ENCODE measurements at places on chromosomes 4 and X.

GRCh38 chr4:86117705-86118302, 242.0 kb downstream of the MAPK10 start:
- no peak for DNase-seq

- DNase-seq, result no peak
These were observed 166.7 kb downstream of the RPA4 start for GRCh38 chrX:97050392-97050791.

- no peak for DNase-seq
These were observed 442.4 kb downstream of the ZIC3 start for GRCh38 chrX:138008281-138008680.

DNA sequence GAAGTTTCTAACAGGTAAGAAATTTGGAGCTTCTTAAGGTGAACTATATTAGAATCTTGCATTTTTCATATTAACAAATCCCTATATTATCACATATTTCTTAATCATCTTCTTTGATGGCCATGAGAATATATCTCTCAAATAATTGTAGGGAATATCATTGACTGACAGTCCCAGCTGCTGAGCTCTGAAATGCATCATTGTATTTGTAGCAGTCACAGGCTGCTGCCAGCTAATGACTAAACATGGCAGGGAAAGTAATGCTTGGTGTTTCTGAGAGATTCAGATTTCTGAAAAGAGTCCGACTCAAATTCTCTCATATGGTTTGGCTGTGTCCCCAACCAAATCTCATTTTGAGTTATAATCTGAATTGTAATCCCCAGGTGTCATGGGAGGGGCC, 171.9 kb downstream of the TRAM1L1 start:
- no peak for DNase-seq

GRCh38 chr4:94290245-94290644, 52.4 kb downstream of the HPGDS start:
- DNase-seq, result no peak

DNA sequence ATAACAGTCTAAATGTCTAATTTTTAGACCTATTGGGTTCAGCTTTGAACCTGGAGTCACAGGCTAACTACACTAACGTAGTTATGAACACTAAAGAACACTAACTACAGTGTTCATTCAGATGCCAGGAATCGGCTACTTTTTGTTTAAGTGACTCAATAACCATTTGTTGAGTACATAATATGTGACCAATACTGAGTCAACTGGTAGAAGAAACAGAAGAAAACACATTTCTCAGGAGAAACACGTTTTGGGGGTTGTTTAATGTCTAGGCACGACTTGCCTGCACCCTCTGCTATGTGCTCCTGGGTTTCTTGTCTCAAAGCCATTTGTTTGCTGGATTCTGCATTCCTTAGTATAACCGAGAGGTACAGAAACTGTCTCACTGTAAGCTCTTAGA, 18.6 kb upstream of the CLNK start:
- no peak for DNase-seq

- no peak for DNase-seq
These were observed 67.0 kb downstream of the NYX start for GRCh38 chrX:41514179-41514578.

GRCh38 chr4:44493924-44494323, 45.3 kb upstream of the KCTD8 start:
- DNase-seq, result no peak
